Stimulated activated CD4-positive, alpha-beta T cell treated with anti-CD3 and anti-CD28 coated beads, Interleukin-4, amount 100 ng/mL, for 4 hours (primary cell): ENCODE measurements at places on chromosomes 5 and 9.

- no peak for DNase-seq
These were observed 68.4 kb downstream of the TNPO1 start for GRCh38 chr5:72884892-72885291.

DNA sequence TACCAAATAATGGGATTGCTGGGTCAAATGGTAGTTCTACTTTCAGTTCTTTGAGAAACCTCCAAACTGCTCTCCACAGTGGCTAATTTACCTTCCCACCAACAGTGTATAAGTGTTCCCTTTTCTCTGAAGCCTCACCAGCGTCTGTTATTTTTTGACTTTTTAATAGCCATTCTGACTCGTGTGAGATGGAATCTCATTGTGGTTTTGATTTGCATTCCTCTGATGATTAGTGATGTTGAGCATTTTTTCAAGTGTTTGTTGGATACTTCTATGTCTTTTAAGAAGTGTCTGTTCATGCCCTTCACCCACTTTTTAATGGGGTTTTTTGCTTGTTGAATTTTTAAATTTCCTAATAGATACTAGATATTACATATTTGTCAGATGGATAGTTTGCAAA lies 28.4 kb upstream of the SUSD1 start:
- no peak for DNase-seq

DNA sequence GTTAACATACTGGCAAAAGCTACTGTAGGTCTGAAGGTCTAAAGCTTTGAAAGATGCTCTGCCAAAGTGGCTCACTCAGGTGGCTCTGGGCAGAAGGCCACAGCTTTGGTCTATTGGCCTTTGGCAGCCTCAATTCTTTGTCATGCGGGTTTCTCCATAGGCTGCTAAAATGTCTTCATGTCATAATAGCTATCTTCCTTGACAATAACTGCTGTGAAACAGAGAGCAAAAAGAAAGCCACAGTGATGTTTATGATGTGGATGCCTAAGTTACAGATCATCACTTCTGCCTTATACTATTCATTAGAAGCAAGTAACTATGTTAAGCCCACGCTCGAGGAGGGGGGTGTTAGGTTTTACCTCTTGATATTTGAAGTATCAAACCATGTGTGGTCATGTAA lies 906.1 kb upstream of the CDH9 start:
- no peak for DNase-seq

GRCh38 chr5:126998201-126998631 lies 32.1 kb downstream of the MARCHF3 start:
- no peak for DNase-seq

GRCh38 chr5:171419688-171420430 lies 412 bp downstream of the FGF18 start:
- DNase-seq, result peak; percentile 44

GRCh38 chr9:76798527-76798926 lies 34.3 kb downstream of the PCA3 start:
- DNase-seq, result no peak

GRCh38 chr5:6404129-6404528 lies 25.8 kb upstream of the MED10 start:
- DNase-seq, result no peak

GRCh38 chr5:59655693-59656309 lies 237.7 kb downstream of the PDE4D start:
- DNase-seq, result no peak

GRCh38 chr5:147554261-147554817 lies 44.5 kb upstream of the DPYSL3 start:
- no peak for DNase-seq
